ENCODE measurements at places on chromosomes 2 and 18. TPM values are rescaled to one million over a fixed set of nuclear protein-coding genes. Genes with fewer than 3 reads are reported as not detected.

GPR55 gene
- total RNA-seq: 18.8 TPM

TRABD2A gene
- total RNA-seq: 85.5 TPM

RAB12 gene
- total RNA-seq: 20.2 TPM

LRRC30 gene
- not detected for total RNA-seq

ALPG gene
- not detected for total RNA-seq

ABCB11 gene
- total RNA-seq: not detected
